Kidney tubule cell (primary cell): ENCODE measurements at places on chromosomes 11 and 22.

GRCh38 chr22:21634081-21634480 lies 1.5 kb downstream of the CCDC116 start:
- DNase-seq, result no peak

DNA sequence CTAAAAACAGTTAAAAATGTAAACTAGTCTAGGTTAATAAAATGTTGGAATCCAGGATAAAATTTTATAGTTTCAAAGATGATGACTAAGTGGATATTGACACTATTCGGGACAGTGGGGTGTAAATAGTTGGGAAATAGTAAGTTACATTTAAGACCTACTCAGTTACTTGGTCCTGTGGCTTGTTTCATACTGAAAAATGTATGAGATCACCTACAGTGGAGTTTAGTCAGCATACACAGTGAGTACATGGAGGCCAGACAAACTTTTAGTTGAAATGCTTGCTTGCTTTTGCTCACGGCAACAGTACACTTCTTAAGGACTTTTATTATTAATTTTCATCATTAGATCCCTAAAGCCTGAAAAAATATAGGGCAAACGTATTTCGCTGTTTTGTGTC lies 16.1 kb downstream of the TRIM22 start:
- peak; percentile 22 for DNase-seq

DNA sequence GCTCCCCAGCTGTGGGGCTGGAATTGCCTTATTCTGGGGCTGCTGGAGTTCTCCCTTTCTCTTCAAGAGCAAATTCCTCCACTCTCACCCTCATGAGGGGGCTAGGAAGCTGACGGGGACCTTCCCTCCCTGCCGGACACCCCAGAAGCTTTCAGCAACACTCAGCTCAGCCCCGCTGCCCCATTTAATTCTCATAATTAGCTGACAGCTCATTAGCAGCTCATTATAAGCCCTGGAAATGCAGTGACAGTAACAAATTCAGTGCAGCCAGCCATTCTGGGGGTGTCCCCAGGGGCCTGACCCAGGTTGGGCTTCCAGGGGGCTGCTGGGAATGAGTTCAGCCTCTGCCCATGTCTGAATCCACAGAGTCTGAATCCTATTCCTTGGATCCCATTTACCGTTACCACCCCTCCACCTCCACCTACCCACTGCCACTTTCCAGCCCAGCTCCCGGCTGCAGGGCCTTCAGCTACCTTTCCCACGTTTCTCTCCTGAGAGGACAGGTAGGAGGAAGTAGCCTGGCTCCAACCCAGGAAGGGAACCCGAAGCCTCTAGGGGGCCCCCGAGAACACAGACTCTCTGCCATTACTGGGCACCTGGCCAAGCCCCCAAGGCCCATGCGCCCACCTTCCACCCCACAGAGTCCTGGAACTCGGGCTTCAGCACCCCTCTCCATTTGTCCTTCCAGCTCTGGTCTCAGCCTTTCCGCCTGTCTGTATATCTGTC lies 101.7 kb upstream of the LMO1 start:
- DNase-seq, result no peak

DNA sequence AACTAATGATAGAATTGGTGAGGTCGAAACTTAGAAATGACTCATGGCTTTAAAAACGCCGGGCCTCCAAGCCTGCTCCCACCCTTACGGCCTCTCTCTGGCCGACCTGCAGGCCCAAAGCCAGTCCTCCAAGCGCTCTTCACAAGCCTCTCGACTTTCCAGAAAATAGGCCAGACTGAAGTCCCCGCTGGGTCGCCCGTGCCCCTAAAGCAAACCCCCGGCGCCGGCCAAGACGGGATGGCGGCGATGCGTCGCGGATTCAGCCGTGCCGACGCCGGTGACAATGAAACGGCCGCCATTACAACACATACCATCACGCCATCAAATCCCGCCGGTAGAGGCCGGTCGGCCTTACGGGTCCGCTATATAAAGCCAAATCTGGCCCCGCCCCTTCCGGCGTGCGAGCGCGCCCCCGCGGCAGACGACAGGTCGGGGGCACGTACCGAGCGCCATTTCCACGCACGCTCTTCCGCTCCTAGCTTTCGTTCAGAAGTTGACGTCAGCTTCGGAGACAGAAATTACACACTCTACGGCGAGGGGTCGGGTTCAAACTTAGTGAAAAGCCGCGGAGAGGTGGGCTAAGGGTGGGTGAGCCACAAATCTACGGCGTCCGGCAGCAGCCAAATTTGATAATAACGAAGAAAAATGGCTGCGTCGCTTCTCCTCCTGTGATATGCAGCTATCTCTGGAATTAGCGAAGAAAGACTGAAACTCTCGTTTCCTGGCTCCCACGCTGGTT lies at the start of gene RPL3:
RPL3 (minus strand) TSS at position 340 of the 739 bp plus-strand sequence; CDS start at position 314, 26 bp downstream.
- DNase-seq, result peak; percentile 98

DNA sequence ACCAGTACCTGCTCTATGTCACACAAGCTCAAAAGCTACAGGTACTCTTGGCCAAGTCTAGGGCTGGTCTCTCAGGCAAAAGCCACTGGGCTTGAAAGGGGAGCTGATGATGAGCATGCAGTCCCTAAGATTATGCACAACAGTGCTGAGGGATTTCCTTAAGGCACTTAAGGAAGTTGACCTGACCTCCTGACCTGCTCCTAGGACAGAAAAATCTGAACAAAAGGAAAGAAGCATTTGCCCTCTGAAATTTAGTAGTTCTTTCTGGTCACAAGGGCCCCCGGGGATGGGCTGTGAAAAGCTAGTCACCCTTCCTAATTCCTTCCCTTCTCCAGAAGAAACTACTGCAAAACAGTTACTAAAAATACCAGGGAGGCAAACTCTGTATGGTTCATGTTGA lies 83.6 kb upstream of the PHOX2A start:
- no peak for DNase-seq

- DNase-seq, result peak; percentile 74
Measured at GRCh38 chr11:129225190-129225589, 33.1 kb upstream of the ARHGAP32 start.
